Suppressor macrophage treated with lipopolysaccharide for 1 hour (primary cell): ENCODE measurements at places on chromosomes 7 and 10.

DNA sequence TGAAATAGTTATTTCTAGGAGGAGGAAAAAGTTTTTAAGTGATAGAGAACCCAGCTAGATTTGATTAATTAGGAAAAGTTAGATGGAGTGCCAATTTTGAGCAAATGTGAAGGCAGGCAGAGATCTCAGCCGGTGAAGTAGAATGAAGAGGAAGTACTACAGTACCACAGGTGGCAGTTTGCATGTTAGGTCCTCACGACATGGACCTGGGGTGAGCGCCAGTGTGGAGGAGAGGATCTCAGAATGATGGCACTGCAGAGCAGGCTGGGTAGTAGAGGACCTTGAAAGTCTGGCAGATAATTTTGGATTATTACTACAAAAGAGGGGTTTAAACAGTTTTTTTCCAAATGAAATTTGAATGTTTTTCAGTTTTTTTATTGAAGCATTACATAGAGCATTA, 81.1 kb downstream of the GNAI1 start:
- no peak for DNase-seq

DNA sequence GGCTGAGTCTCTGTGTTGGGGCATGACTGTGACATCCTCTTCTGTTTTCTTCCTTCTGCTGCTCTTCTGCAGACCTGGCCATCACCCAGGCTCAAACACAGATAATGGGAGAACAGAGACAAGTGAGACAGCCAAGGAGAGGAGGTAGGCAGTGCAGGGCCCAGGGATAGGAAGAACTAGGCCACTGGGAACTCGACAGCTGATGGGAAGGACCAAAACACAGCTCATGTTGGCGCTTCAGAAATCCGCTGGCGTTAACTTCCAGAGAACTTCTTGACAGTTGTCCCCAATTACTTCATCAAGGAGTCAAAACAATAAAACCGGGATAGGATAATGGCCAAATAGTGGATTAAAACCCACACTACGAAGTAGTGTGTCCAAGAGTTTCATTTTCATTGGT, 97.0 kb upstream of the PALS2 start:
- DNase-seq: no peak

DNA sequence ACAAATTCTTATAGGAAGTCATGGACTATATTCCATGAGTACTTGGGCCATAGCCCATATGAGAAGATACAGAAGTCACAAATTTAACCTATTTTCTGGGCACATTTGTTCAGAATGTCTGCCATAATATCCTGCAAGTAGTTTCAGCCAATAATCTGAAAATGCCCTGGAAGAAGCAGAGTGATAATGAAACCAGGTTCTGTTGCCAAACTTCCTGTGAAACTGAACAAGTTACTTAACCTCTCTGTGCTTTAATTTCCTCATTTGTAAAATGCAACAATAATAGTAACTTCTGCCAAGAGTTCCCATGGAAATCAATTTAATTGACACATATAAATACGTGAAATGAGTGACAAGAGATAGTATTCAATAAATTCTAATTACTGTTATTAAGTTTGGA, 88.8 kb downstream of the SEMA3C start:
- peak; percentile 63 for DNase-seq

DNA sequence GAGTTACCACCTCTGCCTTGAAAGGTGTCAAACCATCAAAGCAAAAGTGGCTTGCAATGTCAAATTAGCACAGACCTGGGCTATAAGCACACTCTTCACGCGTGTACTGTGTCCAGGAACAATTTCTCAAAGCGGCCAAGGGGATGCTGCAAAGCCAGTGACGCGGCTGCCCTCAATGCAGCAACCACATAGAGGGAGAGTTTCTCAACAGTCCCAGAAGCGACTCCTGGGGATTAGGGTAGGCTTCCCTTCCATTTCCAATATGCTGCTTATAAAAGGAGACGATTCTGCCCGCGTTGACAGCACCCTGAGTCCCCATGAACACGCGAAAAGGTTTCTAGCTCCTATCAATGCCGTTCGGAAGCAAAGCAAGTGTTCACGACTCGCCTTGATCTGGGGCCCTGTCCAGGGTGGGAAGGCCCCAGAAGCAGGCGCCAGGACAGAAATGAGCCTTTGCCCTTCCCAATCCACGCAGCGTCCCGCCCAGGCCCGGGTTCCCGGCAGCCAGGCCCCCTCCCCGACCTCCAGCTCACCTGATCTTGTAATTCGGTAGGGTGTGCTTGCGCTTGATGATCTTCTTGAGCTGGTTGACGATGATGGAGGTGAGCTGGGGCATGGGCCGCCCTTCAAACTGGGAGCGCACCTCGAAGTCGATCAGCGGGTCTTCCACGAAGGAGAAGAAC, 1.3 kb downstream of the PDZD8 start:
- peak; percentile 67 for DNase-seq

GRCh38 chr7:129327076-129327475, 102.2 kb downstream of the AHCYL2 start:
- no peak for DNase-seq

- DNase-seq: no peak
These were observed 73.5 kb downstream of the CRPPA start for GRCh38 chr7:16347827-16348192.

GRCh38 chr10:88478256-88478655, 104.9 kb downstream of the RNLS start:
- no peak for DNase-seq
